ENCODE measurements at places on chromosomes 7 and 10.

DNA sequence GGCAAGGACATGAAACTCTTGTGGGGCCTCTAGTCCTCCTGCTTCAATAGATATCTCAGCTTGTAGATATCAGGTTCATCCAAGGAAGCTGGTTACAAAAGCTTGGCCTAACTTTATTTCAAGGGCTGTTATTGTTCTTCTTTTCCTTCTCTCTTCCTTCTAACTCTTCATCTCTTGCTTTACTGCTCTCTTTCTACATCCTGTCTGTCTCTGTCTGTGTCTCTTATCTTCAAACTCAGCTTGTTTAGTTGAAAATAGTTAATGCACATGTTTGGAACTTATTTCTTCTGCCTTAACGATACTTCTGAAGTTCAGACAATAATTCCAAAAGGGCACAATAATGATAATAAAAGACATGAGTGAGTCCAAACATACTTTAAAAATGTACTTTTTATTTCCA is 393.9 kb downstream of the NXPH1 start:
- no peak for DNase-seq

DNA sequence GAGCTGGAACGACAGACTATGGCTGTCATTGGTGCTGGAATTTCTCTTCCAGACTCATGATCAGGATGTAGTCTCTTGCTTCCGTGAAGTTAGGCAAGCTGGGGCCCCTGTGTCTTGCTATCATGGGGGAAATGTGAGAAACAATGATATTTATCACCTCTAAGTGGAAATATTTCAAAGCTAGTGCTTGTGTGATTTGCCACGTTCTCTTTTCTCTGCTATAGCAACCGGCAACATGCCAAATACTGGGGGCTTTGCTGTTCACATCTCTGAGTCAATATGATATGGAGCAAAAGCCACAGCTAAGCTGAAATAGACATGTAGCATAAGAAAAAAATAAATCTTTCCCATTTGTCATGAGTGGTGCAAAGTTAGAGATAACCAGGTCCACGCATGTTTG is 668.2 kb upstream of the IGFBP3 start:
- DNase-seq: no peak

- DNase-seq: no peak
Observed at GRCh38 chr7:100835903-100836811, 8.8 kb upstream of the EPHB4 start.

- DNase-seq: no peak
Observed at GRCh38 chr7:122972056-122972455, 23.4 kb downstream of the TAS2R16 start.

- no peak for DNase-seq
Observed at GRCh38 chr7:7908622-7909145, 59.9 kb upstream of the GLCCI1 start.

DNA sequence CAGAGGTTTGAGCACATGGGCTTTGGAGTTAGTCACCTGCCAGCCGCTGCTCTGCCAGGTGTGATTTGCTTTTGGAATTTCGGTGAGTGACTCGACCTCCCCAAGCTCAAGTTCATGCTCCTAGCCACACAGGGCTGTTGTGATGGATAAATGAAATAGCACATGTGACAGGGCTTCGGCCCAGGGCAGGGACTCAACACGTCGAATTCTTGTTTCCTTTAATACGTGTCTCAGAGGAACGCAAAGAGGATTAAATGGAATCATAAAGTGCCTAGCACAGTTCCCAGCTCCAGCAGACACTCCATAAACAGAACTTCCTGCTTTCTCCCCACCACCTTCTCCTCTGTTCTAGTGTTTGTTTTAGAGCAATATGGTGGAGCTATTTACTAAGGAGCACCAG is 88.3 kb upstream of the CHST15 start:
- no peak for DNase-seq

DNA sequence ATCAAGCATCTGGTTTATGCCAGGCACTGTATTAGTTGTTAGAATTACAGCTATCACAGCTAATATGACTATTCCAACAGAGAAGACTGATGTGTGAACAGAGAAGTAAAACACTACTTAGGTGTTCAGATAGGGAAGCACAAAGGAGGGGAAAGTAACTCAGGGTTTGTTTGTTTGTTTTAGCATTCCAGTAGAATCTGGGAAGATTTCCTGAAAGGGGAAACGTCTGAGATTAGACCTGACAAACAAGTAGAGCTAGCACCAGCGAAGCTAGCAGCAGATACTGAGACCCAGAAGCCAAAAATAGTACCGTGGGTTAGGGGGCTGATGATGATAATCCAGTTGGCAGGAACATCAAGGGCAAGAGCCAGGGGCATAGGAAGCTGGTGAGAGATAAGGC is 28.8 kb upstream of the KLHL7 start:
- DNase-seq: no peak

GRCh38 chr10:92387289-92387940 is 96.4 kb downstream of the MARCHF5 start:
- no peak for DNase-seq

- DNase-seq: no peak
Observed at GRCh38 chr7:17986851-17987250, 40.8 kb downstream of the PRPS1L1 start.
